ENCODE measurements at places on chromosomes 3 and 15.

GRCh38 chr3:119063471-119063870, 28.8 kb upstream of the IGSF11 start:
- DNase-seq = no peak

DNA sequence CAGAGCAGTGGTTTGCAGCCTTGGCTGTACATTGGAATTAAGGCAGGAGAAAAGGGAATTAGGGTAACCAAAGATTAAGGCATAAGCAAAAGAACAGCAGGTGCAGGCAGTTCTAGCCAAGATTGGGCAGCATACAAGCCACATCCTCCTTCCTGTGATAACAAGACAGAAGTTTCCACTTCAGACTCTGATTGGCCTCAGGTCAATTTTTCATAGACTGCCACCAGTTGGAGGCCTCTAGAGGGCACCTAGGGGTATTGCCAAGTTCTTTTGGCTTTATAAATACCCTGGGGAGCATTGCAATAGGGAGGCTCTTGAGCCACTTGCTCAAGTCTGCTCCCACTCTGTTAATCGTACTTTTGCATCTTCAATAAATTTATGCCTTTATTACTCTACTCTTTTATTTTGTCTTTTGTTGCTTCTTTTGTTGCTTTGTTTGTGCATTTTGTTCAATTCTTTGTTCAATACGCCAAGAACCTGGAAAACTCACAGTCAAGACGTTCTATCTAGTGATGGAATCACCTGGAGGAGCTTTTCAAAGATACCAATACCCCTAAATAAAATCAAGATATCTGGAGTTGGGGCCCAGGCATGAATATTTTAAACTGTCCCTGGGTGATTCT, 32.2 kb upstream of the FMN1 start:
- DNase-seq = no peak

DNA sequence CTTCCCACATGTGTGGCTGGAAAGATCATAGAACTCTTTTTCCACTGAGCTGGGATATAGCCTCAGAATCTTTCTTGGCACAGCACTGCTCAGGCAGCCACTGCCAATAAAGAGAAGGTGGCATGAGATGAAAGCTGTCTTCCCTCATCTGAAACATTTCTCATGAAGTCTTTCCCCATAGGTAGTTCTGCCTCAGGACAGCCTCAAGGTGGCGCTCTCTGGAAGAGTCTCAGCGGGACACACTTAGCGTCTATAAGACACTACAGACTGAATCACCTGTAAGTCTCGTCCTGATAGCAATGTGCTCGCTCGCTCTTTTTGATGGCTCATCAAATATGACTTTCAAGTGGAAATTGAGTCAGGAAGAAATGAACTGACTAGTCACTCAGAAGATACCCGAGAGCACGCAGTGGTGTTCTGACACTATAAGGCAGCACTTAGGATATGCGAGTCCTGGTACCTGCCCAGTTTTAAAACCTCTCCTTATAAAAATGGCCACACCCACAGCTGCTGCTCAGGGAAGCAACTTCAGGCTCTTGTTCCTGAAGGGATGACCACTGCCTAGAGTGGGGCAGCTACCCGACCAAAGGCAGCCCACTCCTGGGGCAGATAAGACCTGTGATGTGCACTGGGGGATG, 269.5 kb downstream of the SUCLG2 start:
- peak; percentile 39 for DNase-seq

DNA sequence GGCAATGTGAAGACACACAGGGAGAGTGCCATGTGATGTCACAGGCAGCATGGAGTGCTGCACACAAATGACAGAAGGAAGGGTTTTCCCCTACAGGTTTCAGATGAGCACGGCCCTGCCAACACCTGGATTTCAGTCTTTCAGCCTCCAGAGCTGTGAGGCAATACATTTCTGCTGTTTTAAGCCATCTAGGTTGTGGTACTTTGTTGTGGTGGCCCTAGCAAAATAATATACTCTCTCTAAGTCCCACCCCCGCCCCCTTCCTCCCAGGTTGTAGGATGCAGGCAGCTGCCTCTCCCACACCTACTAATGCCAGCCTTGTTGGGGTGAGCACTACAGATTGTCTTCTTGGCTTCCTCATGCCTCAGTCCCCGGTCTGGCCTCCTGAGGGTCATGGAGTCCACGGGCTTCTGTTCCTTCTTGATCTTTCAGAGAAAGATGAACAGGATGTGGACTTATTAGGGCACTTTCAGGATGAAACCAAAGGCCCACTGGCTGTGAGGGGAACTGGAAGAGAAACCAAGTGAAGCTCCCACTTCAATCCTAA, 180.0 kb downstream of the CD47 start:
- DNase-seq = no peak

GRCh38 chr3:66390013-66390412, 110.8 kb downstream of the LRIG1 start:
- DNase-seq = no peak

DNA sequence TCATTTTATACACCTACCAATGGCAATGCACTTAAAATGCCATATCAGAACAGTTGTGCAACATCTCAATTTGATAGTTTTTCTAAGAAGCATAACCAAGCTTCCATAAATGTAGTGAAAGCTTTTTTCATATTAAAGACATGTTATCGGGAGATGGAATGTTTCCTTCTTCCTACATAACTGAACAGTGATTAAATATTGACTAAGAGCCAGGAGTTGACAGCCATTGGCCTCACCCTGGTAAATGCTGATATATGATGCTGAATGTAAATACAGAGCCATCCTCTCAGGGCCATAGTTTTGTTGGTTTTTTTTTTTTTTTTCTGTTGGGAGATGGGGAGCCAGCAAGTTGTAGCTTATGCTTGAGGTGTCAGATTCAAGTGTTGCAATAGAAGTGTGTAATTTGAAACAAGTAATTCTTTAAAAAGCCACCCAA, 203.3 kb upstream of the IL12A start:
- no peak for DNase-seq

DNA sequence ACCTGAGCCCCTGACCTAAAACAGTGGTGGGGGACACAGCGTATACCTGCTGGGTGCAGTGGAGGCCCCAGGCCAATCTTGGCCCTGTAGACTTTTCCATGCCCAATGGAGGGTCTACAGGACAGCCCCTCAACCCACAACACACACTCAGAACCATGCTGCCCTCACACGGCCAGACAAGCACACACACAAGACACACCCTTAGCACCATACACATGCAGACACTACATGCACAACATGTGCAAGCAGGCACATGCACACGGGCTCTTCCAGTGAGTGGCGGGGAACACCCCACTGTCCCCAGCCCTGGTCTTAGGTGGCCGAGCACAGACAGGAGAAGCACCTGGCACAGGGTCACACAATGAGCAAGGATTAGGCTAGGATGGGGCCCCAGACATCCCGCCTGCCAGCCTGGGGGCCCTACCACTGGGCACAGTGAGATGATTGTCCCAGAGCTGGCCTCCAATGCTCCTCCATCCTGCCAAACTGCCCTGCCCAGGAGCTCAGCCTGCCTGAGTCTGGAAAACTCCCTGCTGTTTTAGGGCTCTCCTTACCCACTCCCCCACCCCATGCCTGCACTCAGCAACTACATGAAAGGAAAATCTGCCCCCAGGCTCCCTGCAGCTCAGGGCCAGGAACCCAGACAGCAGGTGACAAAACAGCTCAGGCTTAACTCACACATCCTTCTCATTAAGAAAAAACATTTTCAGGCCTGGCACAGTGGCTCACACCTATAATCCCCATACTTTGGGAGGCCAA, 15.8 kb downstream of the IQSEC1 start:
- no peak for DNase-seq

DNA sequence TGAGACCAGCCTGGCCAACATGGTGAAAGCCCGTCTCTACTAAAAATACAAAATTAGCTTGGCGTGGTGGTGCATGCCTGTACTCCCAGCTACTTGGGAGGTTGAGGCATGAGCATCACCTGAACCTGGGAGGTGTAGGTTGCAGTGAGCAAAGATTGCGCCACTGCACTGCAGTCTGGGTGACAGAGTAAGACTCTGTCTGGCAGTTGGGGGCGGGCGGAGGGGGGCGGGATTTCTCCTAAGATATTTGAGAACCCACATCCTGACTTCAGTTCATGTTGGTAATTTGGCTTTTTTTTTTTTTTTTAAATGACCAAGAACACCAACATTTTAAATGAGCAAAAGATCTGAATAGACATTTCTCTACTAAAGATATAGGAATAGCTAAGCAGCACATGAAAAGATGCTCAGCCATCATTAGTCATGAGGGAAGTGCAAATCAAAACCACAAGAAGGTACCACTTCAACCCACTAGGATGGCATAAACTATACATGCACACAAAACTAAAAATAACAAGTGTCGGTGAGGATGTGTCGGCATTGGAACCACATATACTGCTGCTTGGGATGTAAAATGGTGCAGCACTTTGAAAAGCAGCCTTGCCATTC, 75.6 kb upstream of the LMOD3 start:
- no peak for DNase-seq

- DNase-seq = no peak
Measured at GRCh38 chr3:128655531-128655930, 4.9 kb upstream of the RPN1 start.

GRCh38 chr3:57957824-57958223, 50.4 kb upstream of the FLNB start:
- DNase-seq = no peak

GRCh38 chr15:97959724-97960363, 659 bp upstream of the ARRDC4 start:
- DNase-seq = no peak

DNA sequence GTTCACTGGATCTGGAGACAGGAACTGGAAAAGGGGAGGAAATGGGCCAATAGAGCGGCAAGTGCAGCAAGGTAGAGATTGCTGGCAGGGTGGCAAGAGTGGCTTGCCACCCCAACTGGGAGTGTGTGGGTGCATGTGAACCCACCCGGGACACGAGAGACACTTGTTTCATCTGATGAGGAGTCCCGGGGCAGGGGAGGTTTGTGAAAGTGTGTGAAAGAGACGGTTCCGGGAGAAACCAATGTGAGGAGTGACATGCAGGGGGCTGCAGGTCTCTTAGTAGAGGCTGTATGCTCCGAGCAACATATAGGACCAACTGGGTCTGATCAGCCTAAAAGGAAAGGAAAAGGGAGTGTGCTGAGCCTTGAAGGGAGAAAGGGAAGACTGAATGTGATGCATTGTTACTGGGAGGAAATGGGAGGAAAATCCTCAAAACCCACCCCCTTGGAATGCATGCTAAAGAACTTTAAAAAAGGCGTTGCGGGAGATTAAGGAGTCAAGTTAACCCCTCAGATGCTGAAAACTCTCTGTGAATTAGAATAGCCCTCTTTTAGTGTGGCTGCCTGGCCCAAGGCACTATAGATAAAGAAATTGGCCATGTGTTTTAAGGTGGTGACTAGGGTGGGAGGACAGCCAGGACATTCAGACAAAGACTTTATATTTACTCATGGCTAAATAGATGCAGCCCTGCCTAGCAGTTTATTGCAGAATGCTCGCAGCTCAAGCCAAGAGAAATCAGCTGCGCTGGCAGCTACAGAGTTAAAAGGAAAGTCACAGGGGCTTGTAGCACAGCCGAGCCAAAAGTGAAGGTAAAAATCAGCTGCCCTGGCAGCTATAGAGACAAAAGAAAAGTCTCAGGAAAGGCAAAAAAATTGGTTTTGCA, 9.1 kb upstream of the SLC9C1 start:
- no peak for DNase-seq
